ENCODE measurements at places on chromosomes 1 and 21.

GRCh38 chr21:33821503-33822322 lies 93.9 kb downstream of the ATP5PO start:
- DNase-seq, result no peak

DNA sequence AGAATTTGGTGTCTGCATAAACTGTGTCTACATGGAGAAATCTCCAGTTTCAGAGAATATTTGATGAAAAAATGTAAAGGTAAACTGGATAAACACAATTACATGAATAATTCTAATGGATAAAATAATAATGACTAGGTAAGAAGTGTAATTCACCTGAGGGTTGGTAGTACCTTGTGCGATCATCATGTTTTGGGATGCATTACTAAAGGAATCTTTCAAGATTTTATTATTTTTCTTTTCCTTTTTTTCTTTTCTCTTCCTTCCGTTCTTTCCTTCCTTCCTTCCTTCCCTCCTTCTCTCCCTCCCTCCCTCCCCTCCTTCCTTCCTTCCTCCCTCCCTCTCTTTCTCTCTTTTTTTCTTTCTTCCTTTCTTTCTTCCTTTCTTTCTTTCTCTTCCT lies 818.7 kb downstream of the LTN1 start:
- no peak for DNase-seq

- no peak for DNase-seq
Observed at GRCh38 chr1:34928699-34929496, 552 bp downstream of the DLGAP3 start.

- DNase-seq, result no peak
Observed at GRCh38 chr1:232036181-232036933, 409.8 kb downstream of the DISC1 start.

DNA sequence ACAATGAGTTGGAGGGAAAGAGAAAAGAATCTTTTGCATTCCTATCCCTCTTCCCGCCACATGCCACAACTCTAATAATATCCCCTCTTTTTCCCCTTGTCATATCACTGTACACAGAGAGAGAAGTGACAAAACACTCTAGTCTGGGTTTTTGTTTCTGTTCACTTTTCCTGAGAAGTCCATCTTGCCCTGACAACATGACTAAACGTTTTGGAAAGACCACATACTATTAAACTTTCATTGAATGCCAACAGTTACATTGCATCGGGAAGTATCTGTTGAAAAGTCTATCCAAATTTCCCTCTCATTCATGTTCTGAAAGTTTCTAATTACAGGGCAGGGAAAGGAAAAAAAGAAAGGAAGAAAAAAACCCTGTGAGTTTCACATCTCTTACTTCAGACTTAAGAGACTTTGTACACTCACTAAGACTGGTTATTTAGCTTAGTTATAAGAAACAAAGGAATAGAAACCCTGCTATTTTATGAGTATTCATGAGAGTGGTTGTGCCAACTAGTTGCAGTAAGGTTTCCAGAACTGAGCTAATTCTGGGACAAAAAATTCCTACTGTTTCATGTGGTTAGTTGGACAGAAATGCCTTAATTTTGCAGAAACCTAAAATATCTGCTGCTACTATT lies 16.9 kb downstream of the PLA2G4A start:
- DNase-seq, result no peak

- no peak for DNase-seq
Observed at GRCh38 chr1:50271968-50272578, 151.2 kb downstream of the DMRTA2 start.
